OCI-LY7 (cell line): ENCODE measurements at places on chromosomes 16 and 17.
A peak's percentile ranks its signal among the peaks of the same experiment; 100 is the strongest.

DNA sequence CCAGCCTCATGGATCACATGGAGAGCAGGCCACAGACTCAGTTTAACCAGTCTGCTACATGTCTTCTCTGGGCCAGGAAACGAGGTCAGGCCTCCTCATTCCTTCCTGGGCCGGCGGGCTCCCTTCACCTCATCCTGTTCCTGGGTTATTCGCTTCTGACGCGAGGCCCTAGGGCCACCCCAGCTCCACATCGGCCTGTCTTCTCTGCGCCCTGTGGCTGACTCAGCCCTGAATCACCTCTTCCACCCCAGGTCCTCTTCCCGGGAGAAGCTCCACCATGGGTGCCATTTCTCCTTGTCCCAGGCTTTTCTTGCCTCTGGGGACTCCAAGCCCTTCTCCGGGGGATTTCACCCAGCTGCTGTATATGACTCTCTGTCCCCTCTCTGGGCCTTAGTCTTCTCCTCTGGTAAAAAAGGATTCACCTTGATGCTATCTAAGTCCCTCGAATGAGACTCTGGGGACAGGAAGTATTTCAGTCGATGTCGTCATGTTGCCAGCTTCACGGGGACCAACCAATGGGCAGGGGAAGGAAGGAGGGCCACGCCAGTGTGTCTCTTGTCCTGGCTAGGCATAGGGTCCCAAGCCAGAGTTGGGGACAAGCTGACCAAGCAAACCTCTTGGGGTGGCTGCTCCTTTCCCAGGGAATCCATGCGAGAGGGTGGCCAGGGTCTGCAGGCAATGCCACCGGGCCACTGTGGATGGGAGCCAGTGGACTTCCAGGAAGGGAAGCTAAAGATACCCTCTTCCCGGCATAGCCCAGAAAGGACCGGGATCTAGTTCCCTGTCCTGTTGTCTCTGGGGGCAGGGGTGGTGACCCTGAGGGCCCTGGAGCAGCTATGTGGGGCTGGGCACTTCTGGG, 58.7 kb downstream of the SOCS3 start:
- DNase-seq: no peak

DNA sequence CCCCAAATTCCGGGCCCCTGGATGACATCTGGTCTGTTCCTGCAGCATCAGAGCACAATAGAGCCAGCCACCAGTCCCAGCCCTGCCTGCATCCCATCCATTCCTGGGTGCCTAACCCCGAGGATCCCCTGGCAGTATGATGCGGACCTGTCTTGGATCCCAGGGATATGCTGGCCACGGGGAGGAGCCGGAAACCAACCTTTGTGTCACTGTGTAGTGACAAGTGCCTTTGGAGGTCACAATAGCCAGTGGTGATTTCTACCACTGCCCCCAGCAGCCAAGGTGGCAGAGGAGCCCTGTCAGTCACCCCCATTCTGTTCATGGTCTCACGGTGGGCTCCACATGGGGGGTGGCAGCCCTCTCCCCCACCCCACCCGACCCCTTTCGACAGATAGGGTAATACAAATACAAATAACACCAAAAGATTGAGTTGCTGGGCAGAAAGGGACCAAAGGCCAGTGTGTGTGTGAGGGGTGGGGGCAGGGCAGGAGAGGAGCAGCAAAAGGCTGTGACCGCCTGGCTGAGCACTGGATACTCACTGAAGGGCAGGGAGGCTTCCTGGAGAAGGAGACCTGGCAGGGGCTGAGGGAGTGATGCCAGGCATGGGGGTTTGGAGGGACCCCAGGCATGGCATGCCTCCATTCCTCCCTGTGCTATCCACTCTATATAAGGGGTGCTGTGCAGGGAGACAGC, 29.0 kb upstream of the MEOX1 start:
- DNase-seq: no peak

GRCh38 chr17:1582374-1582773, 19.8 kb upstream of the PITPNA start:
- DNase-seq: no peak

DNA sequence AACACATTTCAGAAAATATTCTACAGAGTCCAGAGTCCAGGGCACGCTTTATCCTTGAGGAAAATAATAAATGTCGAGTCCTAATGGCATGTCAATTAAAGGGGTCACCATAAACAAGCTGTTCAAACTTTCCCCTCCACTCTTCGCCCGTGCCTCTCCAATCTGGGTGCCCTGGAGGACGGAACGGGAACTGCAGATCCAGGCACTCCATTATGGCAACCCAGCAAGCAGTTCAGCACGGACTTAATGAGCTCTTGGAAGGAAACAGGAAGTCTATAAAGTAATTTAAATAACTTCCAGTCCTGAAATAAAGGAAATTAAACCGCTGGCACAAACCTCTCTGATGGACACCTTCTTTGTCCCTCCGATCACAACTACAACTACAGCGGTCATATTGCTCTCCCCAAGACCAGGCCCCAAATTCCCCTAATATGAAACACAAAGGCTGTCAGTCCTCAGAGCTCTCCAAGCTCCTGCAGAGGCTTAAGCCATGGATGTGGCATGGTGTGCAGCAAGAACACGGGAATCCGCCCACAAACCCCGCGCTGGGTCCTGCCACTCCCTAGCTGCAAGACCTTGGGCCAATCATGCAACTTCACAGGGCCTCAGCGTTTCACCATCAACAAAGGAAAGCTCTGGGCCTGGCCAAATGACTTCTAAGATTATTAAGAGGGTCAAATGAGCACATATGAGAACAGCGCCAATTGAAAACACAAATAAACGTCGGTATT, 52.6 kb downstream of the ZFHX3 start:
- DNase-seq: peak; percentile 3
